ENCODE measurements at places on chromosomes 2 and 18.

GRCh38 chr18:46542545-46542944 is 114.5 kb downstream of the LOXHD1 start:
- no peak for DNase-seq

GRCh38 chr18:70463085-70463484 is 174.2 kb downstream of the SOCS6 start:
- DNase-seq: no peak

DNA sequence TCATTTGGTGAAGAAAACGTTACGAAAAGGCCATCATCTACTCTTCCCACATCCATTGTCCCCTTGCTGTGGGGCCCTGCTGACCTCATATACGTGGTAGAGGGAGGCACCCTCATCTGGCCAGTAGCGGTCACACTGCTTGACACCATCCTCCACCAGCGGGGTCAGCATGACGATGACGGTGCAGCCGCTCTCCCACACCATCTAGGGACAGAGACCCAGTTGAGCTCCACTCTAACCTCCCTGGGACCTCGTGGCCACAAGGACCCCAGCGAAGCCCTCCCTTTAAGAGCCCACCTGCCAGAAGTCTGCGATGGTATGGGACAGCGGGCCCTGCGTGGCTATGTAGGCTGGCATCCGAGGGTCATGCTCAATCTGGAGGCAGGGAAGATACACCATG is 13.1 kb downstream of the PTPRN start:
- DNase-seq: no peak

DNA sequence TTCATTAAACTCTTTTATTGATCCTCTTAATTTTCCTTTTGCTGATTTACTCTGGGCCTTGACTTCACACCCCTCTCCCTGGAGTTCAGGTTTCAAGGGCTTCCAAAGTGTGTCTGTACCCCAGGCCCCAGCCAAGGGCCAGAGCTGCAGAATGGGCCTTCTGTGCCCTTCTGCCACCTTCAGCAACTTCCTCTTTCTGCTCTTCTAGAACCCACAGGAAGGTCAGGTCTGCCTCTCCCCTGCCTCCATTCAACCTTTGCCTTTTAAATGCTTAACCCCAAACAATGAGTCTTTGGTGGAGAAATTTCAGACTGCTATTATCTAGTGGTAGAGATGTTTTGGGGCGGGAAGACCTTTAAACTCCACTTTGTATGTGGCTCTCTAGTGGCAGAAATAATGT is 63.1 kb downstream of the TSN start:
- DNase-seq: no peak

- DNase-seq: no peak
Observed at GRCh38 chr2:127254386-127254981, 34.4 kb upstream of the CYP27C1 start.

DNA sequence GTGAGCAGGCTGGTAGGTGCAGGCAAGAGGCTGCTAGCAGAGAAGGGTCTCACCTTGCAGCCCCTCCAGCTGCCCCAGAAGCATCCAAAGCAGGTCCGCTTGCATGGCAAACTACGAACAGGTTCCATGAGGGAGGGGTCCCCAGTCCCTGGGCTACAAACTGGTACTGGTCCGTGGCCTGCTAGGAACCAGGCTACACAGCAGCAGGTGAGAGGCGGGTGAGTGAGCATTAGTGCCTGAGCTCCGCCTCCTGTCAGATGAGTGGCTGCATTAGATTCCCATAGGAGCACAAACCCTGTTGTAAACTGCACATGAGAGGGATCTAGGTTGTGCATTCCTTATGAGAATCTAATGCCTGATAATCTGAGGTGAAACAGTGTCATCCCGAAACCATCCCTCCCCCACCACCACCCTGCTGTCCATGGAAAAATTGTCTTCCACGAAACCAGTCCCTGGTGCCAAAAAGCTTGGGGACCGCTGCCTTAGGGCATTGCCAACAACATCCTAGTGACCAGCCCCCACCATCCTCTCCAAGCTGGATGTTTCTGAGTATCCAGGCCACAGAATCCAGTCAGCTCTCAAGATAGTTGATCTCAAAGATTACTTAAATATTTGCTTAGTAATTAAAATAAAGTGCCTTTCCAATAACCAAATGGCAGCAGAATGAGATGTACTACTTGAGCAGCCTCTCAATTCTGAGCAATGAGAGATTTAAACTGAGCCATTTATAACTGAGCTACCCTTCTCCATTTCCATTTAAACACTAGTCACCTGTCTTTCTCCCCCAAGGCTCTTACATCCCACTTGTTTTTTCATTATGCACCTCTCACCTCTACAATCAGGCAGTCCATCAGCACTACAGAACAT is 32.4 kb downstream of the LRP2 start:
- DNase-seq: no peak

DNA sequence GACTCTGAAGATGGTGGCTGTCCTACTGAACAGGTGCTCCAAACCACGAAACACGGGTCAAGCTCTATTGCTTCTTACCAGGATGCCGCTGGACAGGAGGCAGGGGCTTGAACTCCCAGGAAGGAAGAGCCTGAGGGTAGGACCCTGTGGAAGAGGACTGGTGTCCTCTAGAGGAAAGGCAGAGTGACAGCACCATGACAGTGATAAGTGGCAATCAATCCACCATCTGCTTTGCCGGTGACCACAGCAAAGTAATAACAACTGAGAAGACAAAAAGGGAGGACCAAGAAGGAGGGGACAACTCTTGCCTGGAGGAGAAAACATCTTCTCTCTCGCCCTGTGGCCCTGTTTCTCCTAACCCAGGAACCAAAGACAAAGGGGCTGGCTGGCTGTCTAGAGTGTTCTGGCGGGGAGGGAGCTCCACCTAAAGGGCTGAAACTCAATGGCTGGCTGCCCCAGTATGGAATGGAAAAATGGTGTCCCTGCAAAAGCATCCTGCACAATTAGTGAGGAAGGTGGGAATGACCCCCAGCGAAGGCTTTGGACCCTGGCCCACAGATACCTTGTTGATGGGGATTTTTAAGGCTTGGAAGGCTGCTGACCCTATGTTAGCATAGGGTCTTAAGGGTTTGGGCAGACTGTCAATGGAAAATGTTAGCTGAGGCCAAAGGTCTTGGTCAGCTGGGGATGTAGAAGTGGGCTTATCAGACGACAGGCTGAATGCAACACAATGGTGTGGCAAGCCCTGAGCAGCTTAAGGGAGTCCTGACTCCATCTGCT is 35.4 kb downstream of the PROC start:
- DNase-seq: no peak

DNA sequence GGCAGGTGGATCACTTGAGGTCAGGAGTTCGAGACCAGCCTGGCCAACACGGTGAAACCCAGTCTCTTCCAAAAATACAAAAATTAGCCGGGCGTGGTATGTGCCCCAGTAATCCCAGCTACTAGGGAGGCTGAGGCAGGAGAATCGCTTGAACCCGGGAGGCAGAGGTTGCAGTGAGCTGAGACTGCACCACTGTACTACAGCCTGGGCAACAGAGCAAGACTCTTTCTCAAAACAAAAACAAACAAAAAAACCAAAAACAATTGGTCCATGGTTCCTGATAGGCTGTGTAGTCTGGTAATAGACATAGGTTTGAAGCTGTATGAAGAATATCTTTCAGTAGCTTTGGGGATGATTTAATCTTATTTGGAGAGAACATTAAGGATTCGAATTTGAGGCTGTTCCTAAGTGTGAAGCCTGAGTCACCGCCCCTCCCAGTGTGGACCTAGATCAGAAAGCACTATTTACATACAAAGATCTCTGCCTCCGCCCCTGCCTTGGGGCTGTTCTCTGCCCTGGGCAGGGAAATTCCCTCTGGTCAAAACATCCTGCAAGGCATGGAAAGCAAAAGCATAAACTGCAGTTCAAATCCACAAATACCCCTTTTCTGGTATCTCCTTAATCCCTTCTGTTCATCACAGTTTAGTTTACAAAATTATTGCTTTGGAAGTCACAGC is 52.8 kb upstream of the PMAIP1 start:
- DNase-seq: no peak

DNA sequence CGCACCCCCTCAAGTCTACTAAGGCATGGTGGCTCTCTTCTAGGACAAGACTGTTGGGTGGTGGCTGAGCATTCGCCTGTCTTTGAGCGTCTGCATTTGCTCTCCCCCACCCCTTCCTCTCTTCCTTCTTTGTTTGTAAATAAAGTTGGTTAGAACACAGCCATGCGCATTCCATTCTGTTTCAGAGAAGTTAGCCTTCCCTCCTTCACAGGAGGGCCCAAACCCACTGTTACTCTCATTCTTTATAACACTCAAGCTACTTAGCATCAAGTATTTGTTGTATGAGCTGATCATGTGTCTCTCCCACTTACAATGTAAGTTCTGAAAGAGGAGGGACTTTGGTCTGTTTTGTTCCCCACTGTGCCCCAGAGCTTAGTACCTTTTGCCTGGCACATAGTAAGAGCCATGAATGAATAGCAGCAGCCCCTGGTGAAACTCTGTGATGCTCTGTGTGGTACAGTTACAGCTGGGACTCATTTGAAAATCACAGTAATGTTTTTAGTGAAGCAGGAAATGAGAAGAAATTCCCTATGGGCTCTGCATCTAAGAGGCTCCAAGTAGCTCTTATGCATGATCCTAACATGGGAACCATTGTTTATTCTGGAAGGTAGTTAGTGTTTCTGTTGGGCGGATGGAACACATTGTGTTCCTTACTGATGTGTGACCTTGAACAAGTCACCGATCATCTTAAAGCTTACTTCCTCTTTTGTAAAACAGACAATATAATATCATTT is 7.7 kb downstream of the MGAT5 start:
- DNase-seq: no peak

DNA sequence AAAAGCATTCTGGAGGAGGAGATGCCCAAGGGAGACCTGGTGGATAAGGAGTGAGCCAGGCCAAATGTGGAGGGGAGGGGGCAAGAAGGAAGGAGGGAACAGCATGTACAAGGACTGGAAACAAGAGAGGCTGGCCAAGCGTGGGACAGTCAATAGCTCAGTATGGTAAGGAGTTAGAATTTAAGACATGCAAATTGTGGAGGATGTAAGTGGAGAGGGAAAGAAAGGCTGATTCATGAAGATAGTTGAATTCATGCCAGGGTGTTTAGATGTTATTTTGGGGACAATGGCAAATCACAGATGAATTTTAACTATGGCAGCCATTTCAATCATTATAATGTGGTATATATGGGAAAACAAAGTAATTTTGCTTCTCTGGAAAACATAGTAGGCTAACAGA is 462.3 kb downstream of the MEIS1 start:
- no peak for DNase-seq

GRCh38 chr18:42261731-42262130 is 306.7 kb downstream of the PIK3C3 start:
- DNase-seq: no peak

- no peak for DNase-seq
Observed at GRCh38 chr2:42777883-42778805, 14.2 kb upstream of the OXER1 start.

DNA sequence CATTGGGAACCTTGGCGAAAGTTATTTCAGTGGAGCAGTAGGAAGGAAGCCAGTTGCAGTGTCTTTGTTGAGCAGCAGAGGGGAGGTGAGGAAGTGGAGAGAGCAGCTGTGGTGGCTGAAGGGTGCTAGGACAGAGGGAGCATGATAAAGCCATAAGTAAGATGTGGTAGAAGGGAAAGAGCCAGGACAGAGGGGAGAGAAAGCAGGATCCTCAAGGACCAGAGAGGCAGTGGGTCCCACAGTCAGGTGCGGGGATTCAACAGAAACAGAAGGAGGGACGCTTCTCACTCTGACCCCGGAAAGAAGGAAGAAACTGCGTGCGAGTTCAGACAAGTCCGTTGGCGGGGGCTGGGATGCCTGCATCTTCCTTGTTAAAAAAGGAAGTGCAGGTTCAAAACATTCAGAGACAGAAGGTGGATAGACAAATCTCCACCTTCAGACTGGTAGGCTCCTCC is at the start of gene CXCR2:
CXCR2 (plus strand) TSS at position 403 of the 455 bp plus-strand sequence. CDS start 8,774 bp downstream, outside the sequence.
- peak; percentile 62 for DNase-seq

DNA sequence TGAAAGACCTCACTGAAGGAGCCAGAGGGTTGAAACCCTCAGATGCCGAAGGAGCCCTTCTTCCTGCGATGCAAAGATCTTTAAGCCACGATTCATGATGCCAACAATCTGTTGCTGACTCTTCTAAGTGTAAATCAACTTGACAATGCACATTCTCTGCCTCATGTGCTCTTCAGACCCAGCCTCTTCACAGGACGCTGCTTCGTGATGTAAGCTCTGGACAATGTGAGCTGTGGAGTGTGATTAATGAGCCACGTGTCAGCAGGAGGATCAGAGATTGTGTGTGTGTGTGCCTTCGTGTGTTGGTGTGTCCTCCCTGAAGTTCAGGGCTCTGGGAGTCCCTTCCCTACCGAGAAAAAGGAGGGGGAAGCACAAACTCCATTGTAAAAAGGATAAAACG is 26.5 kb upstream of the TWIST2 start:
- no peak for DNase-seq

DNA sequence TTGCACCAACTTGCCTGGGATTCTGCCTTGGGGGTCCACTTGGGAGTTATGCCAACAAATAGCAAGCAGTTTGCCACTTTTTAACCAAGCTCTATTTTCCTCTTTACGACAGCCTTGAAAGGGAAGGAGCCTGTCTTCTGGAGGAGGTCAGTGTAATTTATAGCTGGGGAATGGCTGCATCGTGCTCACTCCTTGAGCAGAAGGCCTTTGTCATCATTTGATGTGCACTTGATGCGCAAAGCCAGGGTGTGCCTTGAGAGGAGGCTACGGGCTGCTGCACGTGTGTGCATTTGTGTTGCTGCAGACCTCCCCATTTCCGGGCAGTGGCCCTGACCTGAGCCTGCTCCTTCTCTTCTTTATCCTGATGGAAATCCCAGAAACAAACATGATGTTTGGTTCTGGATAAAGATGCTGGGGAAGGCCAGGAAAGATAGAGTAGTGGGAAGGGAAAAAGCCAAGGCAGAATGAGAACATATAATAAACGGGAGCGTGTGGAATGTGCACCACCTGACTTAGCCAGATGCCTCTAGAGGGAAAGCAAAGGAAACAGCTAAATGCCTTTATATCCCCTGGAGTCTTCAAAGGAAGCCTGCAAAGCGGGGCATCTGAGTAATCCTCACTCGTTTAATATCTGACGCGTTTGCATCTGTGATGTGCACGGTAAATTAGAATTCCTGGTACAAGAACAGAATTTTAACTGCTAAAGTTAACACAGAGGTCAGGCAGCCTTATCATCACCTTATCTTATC is 68.3 kb upstream of the ZNF521 start:
- no peak for DNase-seq

- DNase-seq: no peak
Observed at GRCh38 chr2:177314194-177314593, 49.7 kb upstream of the NFE2L2 start.
